ENCODE measurements at places on chromosomes 12 and 14.

- no peak for DNase-seq
Measured at GRCh38 chr12:19895246-19896020, 456.1 kb downstream of the AEBP2 start.

GRCh38 chr14:61620130-61620946, 75.0 kb upstream of the HIF1A start:
- peak; percentile 27 for DNase-seq

GRCh38 chr12:85448548-85449139, 168.6 kb downstream of the ALX1 start:
- no peak for DNase-seq

GRCh38 chr12:46872135-46872534, 46.3 kb upstream of the SLC38A4 start:
- DNase-seq, result no peak

DNA sequence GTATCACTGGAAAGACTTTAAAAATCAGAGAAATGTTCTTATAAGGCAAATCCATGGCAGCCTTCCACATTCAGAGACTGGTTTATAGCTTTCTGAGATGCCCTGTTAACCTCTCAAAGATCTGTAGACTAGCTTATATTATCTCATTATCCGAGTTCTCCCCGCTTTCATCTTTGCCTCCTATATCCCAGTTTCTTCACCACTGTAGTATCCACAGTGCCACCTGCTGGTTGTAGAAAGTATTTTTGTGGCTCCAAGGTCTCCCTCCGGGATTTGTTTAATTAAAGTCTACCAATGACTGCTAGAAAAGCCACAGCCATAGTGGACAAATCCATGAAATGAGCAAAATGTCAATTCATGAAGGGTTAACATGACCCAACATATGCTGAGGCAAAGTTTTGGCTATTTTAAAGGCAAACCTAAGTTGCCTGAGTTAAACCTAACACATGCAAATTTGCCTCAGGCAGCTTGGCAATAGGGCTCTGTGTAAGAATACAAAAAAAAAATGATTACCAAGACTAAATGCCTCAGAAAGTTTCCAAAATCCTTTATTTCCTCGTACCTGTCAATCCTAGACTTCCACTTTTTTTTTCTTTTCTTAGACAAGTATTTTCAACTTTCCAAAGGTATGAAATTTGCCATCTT, 218.8 kb upstream of the BMP4 start:
- DNase-seq, result peak; percentile 76

- DNase-seq, result peak; percentile 94
Measured at GRCh38 chr12:38906482-38907200, 1.2 kb upstream of the CPNE8 start.

DNA sequence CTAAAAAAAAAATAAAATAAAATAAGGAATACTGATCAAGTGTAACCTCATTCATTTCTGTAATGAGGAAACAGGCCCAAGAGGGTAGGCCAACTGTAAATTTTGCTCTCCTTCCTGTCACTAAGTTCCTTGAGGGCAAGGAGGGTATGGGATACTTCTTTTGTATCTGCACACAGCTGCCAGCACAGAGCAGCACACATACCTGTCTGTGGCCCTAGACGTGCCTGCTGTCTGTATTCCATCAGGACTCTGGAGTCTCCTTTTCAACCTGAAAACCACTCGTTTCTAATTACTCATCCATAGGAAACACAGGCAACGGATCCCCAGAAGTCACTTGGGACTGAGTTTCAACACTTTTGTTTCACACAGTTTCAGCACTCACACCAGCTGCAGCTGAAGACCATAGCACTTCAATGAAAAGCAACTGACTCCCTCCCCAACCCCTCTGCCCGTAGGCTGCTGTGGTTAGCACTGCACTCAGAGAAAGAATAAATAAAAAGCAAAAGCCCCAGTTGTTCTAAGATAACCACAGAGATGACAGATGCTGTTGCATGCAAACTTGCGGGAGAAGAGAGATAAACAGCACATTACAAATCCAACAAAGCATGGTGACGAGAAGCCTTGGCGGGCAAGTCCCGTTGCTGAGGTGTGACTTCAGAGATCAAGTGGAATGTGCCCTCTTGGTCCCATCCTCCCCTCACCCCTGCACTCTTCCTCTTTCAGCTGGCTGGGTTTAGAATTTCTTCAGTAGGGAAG, 24.9 kb downstream of the CRACR2A start:
- no peak for DNase-seq

- DNase-seq, result peak; percentile 73
Measured at GRCh38 chr12:50764286-50765094, 589 bp downstream of the ATF1 start.

DNA sequence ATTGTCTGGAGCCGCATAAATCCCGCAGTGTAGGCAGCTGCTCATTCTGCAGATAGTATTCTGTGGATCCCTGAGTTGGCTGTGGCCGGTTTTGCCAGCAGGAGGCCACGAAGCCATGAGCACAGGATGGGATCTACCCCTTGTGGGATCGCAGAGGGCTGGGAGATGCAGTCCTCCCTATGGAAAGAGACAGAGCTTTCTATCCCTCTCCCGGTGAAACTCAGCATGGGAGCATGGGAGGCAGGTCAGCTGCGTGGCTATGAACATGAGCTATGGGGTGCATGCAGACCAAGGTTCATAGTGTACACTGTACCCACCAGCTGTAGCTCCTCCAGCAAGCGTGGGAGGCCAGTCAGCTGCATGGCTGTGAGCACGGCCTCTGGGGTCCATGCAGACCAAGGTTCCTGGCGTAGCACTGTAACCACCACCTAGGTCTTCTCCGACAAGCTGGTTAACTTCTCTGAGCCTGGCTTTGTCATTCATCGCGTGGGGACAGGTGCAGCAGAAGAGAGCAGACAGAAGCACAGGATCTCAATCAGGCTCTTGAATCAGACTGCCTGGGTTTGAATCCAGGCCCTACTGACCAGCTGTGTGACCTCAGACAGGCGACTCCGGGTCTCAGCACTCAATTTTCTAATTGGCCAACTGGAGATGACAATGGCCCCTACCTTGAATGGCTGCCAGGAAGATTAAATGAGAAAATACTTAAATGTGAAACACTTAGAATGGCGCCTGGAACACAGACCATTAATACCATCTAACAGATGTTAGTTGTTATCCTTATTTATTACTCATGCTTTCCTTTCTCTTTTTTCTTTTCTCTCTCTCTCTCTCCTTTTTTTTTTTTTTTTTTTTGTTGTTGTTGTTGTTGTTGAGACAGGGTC, 6.0 kb downstream of the BDKRB1 start:
- DNase-seq, result no peak

DNA sequence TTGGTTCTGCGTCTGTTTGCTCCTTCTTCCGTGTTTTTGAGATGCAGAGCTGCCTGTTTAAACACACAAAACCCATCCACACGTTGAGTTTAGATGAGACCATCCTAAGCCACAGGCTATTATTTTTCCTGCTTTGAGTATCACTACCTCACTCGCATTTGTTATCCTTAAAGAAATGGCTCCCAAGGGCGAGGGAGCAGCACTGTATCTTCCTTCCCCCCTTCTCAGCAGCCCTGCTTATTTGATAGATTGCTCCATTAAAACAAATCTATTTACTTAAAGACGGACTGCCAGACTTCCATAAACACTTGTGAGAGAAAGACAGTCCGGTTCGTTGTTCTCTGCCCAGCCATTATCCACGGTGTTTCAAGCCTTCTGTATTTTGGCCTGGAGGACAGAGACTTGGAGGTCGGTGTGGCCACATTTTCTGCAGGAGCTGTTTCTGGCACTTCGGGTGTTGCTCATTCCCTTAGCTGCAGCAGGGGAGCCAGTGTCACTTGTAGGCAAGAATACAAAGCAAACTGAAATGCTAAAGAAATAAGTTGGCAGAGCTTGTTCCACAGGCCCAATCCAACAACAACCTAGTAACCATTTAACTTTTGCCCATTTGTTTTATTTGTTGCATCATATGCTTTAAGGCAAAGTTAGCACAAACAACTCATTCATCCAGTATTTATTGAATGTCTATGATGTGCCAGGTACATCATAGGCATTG, 275.4 kb downstream of the TTC6 start:
- DNase-seq, result no peak

DNA sequence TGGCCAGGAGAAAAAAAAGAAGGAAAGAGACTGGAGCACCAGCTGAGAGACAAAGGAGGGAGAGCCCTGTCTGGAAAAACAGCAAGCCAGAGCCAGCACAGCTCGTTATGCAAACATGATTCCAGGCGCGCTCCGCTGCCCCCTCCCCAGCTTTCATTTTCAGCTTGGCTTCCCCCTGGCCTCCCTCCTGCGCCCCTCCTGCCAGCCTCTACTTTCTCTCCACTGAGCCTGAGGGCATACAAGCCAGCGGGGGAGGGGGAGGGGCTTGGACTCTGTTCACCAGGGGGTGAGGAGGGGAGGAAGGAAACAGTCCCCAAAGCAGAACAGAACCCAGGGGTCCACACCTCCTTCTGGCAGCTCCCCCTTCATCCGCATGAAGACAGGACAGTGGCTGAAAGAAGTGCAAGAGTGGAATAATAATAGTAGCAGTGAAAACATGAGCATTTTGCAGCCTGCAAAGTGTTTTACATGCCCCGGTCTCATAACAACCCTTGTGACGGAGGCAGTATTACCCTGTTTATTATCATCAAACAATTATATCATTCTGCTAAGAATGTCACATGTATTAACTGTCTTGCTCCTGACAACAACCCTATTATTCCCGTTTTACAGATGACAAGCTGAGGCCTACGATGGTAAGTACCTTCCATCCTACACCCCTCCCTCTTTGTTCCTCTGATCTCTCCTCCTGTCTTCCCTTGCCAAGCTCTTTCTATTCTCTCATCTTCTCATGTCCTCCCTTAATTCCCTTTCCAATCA, 24.2 kb downstream of the SMUG1 start:
- peak; percentile 63 for DNase-seq
